Dermis blood vessel endothelial cell (primary cell): ENCODE measurements at places on chromosomes 7 and 10.

DNA sequence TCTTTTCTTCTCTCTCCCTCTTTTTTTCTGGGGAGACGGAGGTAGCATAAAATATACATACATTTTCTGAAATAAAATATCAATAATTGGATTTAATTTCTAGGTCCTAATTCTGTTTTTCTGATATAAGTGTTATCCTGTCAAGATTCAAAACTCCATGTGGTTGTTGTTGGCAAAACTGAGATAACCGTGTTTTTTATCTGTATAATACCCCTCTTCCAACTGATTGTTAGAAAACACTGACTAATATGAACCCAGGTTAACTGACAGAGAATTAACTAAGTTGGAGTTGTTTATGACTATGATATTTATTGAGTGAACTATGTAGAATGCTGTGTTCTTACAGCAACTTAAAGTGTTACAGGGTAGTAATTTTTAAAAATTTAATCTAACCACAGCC is 236.5 kb upstream of the KAT6B start:
- DNase-seq, result peak; percentile 6

GRCh38 chr7:112752576-112752975 is 37.6 kb downstream of the TMEM168 start:
- no peak for DNase-seq

GRCh38 chr7:28806841-28807240 is 151.3 kb downstream of the TRIL start:
- no peak for DNase-seq

DNA sequence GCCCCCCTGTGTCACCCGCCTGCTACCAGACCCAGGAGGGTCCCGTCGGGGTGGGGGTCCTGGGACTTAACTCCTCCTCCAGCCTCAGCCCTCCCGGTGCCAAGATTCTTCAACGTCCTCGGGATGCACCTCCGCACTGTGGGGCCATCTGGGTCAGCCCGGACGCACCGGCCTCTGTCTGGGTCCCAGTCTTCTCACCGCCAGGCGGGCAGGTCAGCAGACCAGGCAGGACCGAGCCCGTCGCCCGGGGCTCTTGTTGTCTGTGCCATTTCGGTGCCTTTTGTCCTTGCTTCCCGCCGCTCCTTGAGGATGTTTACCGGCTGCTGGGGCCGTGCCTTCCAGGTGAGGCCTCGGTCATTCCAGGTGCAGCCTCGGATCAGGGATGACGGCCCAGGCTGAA is 32.1 kb upstream of the PSMG3 start:
- no peak for DNase-seq

GRCh38 chr10:74675484-74675883 is 150.9 kb upstream of the KAT6B start:
- DNase-seq, result no peak

DNA sequence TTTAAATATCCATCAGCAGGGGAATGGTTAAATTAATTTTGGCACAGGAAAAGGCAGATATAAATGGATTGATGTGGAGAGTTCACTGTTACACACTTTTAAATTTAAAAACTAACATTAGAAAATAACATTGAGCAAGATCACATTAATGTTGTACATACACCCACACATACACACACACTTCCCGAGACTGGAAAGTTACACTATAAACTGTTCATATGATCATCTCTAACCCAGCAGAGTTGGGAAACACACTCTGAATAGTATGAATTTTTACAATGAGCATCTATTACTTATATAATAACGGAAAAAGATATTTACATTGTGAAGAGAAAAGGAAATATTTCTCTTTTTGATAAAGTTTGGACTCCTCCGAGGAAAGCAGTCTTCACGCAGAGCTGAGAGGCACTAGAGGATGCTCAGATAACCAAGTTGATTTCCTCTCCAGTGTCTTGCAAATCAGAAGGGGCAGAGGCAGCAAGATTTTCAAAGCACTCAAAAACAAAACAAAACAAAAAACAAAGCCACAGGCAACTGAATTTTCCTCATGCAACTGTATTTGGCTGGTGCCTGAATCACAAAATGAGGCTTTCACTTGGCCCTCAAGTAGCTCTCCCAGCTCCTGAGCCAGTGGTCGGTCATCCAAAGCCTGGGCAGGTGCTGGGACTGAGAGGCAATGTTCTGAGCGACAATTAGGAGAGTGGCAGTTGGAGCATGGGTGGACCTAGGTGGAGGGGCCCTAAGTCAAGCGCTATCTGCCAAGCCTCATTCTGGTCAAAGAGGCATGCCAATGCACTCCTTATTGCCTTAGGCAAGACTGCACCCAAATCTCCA is 10.5 kb upstream of the GATAD1 start:
- no peak for DNase-seq

GRCh38 chr10:124160176-124160575 is 66.8 kb upstream of the CHST15 start:
- DNase-seq, result no peak

- no peak for DNase-seq
Measured at GRCh38 chr7:99824091-99824490, 3.7 kb upstream of the CYP3A43 start.

- DNase-seq, result no peak
Measured at GRCh38 chr7:74288034-74288881, 949 bp upstream of the CLIP2 start.

GRCh38 chr10:52443419-52444388 is 129.6 kb downstream of the DKK1 start:
- DNase-seq, result peak; percentile 67

- DNase-seq, result peak; percentile 74
Measured at GRCh38 chr7:149662591-149663095, 110.7 kb downstream of the ZNF467 start.

GRCh38 chr7:24075426-24075810 is 208.6 kb upstream of the NPY start:
- DNase-seq, result no peak

DNA sequence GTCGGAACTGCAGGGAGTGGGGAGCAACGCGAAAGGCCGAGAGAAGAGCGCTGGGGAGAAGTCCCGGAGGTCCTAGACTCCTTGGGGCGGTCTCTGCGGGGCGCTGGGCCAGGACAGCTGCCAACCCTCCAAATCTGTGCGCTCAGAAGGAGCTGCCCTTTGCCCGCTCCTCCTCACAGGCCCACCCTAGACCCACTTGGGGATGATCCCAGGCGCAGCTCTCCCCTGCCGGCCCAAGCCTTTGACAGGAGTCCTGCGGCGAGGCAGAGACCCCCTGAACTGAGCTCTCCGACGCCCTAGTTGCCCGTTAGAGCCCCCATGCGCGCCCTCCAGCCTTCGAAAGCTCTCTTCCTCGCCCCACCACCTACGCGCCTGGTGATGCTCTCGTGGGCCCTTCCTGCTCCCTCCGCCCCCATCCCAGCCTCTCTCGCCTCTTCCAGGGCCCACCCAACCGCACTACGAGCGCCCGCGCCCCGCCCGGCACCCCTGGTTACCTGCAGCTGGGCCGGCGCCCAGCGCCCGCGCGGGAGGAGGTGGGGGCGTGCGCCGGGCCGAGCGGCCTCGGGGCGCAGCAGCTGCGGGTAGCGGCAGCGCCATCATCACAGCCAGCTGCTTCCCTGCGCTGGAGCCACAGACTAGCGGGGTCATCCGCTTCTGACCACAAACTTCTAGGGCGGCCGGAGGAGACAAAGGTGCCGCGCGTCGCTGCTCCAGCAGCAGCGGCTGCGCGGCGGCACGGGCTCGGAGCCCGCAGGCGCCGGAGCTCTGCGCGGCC is 353.4 kb downstream of the DNAJB6 start:
- peak; percentile 28 for DNase-seq

- DNase-seq, result no peak
Measured at GRCh38 chr10:60352105-60352504, 37.6 kb downstream of the ANK3 start.

GRCh38 chr10:5540080-5540479 is 15.3 kb downstream of the CALML3 start:
- no peak for DNase-seq

GRCh38 chr7:108360058-108360800 is 96.0 kb downstream of the NRCAM start:
- DNase-seq, result no peak

DNA sequence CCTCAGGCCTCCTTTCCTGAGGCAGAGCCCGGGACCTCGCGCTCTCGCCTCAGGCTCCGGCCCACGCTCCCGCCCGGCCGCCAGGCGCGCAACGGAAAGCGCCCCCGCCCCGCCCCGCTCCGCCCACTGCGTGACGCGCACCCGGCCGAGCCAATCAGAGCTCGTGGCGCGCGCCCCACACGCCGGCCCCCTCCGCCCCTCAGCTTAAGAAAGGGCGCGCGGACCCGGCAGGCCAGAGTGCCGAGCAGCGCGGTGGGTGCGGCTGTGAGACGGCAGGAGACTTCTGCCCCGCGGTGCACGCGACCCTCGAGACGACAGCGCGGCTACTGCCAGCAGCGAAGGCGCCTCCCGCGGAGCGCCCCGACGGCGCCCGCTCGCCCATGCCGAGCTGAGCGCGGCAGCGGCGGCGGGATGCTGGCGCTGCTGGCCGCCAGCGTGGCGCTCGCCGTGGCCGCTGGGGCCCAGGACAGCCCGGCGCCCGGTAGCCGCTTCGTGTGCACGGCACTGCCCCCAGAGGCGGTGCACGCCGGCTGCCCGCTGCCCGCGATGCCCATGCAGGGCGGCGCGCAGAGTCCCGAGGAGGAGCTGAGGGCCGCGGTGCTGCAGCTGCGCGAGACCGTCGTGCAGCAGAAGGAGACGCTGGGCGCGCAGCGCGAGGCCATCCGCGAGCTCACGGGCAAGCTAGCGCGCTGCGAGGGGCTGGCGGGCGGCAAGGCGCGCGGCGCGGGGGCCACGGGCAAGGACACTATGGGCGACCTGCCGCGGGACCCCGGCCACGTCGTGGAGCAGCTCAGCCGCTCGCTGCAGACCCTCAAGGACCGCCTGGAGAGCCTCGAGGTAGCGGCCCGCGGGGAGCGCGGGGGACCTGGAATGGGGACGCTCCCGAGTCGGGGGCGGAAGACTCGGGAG is at the start of gene NPTX2:
TSS of gene NPTX2 (plus strand) at position 235 of the 909 bp plus-strand sequence. CDS start at position 412, 177 bp downstream.
- peak; percentile 43 for DNase-seq

DNA sequence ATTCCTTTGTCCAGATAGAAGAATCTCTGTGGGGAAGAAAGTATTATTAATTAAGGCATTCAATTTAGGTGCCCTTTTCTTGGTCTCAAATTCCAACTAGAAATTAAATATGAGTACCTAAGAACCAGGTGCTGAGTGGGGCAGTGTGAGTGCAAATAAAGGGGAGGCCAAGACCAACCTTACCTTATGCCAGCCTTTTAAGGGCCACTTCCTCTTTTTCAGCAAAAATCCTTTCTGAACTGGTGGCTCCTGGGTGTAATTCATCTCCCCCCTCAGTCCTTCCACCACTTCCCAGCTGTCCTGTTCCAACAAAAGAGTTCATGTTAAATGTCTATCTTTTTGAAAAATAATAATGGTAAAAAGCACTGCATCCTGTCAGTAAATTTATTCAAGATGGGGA is 108.2 kb downstream of the OSBPL3 start:
- DNase-seq, result no peak

GRCh38 chr7:15086131-15086611 is 183.6 kb upstream of the DGKB start:
- no peak for DNase-seq

- DNase-seq, result no peak
Measured at GRCh38 chr7:84876061-84876821, 310.6 kb downstream of the SEMA3D start.

GRCh38 chr7:86884152-86884551 is 175.3 kb downstream of the ELAPOR2 start:
- no peak for DNase-seq

DNA sequence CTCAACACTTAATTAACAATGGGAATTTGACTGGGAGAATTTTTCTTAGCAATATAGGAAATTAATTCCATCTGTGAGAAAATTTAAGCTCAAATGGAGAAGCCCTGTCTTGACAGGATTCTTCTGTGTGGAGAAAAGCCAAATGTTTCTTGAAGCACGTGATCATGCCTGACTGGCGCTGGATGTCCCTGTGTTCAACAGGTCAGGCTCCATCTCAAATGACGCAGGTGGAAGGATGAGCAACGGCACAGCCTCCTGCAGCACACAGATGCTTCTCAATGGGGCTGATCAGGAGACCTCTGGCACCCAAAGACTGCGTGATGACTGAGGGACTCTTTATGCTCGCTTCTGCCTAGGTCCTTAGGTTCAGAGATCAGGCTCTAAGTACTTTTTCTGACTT is 143.8 kb downstream of the RSU1 start:
- DNase-seq, result no peak

DNA sequence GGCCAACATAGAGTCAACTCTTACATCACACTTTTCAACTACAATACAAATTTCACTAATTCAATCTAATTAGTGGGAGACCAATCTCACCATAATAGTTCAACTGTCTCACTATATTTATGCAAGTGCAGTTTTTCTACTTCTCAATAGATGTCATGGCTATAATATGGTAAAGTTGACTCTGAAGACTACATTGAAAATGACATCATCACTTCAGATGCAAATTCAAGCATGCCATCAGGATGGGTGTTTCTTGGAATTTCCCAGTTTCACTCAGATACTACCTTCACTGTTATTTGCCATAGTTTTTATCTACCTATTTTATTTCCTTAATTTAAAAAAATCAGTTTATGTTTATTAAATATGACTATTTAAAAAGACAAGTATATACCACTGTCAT is 67.1 kb downstream of the ABLIM1 start:
- no peak for DNase-seq

GRCh38 chr7:144908943-144909556 is 73.2 kb upstream of the TPK1 start:
- DNase-seq, result no peak

DNA sequence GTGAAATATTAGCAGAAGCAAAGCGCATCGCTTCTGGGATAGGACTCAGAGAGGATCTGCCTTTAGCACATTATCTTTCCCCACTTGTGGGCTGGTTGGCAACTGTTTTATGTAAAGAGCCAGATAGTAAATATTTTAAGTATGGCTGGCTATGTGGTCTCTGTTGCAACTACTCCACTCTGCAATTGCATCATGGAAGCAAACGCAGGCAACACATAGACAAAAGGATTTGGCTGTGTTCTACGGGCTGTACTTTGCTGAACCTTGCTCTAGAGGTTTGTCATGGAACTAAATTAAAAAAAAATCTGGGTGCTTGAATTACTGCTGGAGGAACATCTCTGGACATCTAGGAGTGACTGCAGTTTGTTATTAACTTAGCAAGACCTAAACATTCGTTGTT is 307.8 kb upstream of the TPK1 start:
- no peak for DNase-seq

DNA sequence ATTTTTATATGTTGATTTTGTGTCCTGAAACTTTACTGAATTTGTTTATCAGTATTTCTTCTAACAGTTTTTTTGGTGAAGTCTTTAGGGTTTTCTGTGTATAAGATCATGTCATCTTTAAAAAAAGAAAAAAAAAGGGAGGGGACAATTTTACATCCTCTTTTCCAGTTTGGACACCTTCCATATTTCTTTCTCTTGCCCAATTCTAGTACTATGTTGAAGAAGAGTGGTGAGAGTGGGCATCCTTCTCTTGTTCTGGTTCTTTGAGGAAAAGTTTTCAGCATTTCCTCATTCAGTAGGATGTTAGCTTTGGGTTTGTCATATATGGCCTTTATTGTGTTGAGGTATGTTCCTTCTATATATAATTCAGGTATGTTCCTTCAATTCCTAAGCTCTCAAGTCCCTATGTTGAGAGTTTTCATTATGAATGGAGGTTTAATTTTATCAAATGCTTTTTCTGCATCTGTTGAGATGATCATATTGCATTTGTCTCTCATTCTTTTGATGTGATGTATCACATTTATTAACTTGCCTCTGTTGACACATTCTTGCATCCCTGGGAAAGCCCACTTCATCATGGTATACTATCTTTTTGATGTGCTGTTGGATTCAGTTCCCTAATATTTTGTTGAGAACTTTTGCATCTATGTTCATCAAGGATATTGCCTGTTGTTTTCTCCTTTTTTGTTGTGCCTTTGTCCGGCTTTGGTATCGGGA is 12.1 kb downstream of the TAS2R40 start:
- no peak for DNase-seq
